CD4-positive, alpha-beta T cell treated with Interleukin-6 at 100 ng/mL for 8 hours (primary cell): ENCODE measurements at places on chromosomes 2 and 18.

- no peak for DNase-seq
Observed at GRCh38 chr2:176268976-176269318, 295 bp upstream of the MTX2 start.

GRCh38 chr2:71156573-71156972, 26.1 kb downstream of the MPHOSPH10 start:
- DNase-seq: no peak

- no peak for DNase-seq
Observed at GRCh38 chr2:163659224-163659623, 76.6 kb downstream of the FIGN start.

DNA sequence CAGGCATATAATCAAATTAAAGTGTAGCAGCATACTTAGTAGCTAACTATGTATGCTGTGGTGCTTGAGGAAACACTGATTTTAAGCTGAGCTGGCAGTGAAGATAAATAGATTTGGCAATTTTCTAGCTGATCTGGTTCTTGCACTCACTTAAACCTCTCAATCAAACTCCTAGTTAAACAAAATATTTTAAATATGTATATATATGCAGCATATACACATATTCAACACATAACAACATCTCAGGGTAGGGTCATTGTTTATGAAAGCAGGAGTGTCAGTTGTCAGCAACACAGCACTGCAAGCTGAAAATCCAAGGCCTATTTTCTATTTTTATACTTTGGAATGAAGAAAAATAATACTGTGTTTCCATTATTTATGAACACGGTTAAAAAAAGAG, 10.4 kb upstream of the FSHR start:
- DNase-seq: no peak

DNA sequence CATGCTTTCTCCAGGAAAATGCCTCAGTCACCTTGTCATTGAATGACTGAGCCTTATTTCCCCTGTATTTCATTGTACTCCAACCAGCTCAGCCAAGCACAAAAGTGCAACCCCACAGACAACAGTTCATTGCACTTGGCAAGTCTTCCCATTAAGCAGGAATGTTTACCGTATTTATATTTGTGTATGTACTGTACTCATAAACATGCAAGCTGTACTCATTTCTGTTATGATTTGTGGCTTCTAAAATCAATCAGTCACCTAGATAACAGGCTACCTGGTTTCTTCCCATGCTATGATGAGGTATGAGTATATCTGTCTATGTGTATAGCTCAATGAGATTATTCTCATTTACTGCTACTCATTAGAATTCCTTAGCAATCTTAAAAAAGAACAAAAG, 505.5 kb upstream of the FAM98A start:
- no peak for DNase-seq

DNA sequence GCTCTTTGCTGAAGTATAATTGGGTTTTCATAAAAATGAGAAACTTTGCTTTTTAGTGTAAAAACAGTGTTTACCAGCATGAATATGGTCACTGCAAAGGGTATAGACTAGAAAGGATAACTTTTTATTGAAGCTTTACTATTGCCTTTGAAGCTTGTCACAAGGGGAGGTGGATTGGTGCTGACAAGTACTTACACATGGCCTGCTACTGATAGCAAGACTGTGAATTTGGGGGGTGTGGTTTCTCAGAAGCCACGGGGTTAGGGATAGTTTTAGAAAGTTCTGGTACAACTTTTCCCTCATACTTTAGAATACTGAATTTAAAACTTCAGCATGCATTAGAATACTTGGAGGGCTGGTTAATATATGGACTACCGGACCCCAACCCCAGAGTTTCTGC, 294.1 kb downstream of the SOCS6 start:
- DNase-seq: no peak

- no peak for DNase-seq
Observed at GRCh38 chr18:25111377-25112288, 240.3 kb downstream of the ZNF521 start.

- DNase-seq: no peak
Observed at GRCh38 chr2:18404708-18405107, 155.7 kb downstream of the RDH14 start.
